WERI-Rb-1 (cell line): ENCODE measurements at places on chromosomes 7 and 10.

DNA sequence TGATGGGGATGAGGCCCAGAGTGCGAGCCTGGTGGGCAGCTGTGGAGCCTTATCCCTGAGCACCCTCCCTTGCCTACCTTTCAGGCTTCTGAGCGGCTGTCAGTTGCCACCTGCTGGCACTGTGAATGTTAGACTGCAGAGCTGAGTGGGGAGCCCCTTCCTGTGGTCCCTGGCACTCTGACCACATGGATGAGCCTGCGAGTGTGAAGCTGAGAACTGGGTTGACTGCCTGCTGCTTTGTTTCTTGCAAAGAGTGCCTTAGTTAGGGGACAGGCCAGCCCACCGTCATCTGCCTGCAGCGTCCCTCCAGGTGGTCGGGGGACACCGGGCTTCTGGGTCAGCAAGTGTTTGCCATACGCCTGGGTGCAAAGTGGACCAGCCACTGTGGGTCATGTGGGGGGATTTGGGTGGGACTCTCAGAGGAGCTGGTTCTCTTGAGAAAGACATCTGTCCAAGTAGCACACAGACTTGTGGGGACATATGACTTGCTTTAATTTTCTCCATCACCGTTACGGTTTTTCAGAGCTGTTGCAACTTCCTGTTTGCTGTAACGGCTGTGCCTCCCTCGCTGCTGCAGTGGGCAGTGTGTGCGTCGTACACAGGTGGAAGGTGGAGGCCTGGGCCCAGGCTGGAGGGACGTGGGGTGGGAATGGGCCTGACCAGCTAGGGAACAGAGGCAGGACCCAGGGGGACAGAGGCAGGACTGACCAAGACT lies 13.7 kb downstream of the INPP5A start:
- DNase-seq: no peak

DNA sequence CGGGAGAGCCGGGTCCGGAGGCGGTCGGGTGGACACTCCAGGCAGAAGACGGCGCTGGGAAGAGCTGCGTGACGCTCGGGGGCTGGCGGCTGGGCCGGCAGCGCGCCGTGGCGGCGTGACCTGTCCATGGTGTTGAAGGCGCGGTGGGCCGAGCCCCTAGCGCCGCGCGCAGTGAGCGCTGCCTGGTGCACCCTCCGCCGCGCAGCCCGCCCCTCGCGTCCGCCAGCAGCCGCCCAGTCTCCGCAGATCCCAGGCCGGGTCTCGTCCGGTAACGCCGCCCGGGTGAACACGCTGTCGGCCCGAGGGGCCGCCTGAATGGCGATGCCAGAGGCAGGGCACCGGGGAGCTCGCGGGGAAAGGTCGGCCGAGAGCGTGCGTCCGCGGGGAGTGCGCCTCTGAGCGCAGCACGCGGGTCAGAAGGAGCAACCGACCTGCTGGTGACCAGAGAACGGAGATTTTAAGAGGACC lies 657 bp upstream of the TMEM178B start:
- peak; percentile 22 for DNase-seq

GRCh38 chr7:143256325-143256724 lies 6.9 kb upstream of the GSTK1 start:
- no peak for DNase-seq

GRCh38 chr10:112631501-112632400 lies 184.7 kb downstream of the VTI1A start:
- DNase-seq: no peak

DNA sequence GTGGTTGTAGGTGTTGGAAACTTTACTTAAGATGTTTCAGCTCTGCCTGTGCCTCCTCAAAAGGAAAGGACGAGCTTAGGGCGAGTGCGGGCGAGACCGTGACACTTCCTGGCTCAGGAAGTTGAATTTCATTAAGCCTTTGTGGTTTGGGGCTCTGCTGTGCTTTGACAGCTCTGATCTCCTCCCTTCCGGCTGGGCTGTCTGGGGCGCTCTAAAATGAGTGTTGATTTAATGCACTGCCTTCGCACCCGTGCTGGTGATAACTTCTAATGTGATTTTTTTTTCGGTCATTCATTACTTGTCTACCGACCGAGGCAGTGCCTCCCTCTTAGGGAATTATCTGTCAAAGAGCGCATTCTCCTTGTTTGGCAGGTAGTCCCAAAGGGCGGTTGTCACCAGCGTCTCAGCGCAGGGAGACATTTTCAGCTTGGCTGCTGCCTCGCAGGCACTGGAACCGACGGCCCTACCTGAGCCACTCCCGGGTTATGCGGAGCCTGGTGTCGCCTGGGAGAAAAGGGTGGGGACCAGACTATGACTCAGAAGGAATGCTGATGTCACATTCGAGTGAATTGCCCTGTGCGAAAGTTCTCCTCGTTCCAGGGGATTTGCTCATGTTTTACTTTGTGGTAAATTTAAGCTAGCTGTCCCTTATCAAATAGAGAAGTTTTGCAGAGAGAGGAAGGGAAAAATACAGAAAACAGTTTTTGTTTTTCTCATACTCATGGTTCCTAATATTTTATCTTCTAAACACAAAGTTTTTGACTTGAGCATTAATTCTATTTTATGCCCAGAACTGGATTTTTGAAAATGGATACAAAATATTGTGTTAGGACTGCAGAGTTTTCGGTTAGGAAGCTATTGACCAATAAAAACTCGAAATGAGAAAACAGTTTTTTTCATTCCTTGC lies 920 bp downstream of the TES start:
- peak; percentile 57 for DNase-seq

- peak; percentile 51 for DNase-seq
Observed at GRCh38 chr10:420154-421121, 269.0 kb downstream of the DIP2C start.

DNA sequence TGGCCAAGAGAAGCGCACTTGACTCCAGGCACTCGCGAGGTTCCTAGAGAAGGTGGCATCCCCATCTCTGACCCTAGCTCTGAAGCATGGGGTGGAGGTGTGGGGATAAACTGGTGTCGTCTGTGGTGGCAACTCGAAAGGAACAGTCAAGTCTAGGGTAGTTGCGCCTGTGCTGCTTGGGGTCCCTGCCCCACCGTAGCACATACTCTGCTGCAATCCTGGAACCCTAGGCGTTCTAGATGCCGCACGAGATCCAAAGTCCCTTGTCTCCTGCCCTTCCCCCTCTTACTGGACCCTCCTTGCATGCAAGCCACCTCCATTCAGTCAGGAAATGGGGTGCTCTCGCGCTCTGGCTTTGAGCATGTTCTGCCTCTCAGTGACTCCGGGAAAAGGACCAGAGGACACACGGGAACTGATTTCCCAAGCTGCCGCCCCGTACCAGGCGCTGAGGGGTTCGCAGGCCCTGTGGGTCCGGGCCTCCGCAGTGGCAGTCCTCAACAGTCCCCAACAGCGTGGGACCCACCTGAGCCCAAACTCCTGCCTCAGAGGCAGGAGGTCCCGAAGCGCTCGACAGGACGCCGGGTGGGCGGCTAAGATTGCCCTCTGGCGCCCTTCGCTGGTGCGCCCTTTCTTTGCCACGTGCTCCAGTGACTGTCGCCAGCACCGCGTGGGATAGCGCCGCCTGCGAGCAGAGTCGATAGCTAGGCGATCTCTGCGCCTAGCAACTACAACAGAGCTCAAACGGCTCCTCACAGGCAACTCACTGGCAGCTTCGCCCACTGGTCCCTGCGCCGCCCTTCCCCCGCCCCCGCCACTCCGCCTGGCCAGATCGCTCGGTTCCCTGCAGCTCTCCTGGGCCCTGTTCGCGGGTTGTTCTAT lies 452.0 kb downstream of the REEP3 start:
- no peak for DNase-seq

GRCh38 chr10:93615576-93616235 lies 3.4 kb downstream of the PDE6C start:
- DNase-seq: no peak
